Cardiac muscle cell (in vitro differentiated cells and primary cell): ENCODE measurements at places on chromosomes 2 and 18.

DNA sequence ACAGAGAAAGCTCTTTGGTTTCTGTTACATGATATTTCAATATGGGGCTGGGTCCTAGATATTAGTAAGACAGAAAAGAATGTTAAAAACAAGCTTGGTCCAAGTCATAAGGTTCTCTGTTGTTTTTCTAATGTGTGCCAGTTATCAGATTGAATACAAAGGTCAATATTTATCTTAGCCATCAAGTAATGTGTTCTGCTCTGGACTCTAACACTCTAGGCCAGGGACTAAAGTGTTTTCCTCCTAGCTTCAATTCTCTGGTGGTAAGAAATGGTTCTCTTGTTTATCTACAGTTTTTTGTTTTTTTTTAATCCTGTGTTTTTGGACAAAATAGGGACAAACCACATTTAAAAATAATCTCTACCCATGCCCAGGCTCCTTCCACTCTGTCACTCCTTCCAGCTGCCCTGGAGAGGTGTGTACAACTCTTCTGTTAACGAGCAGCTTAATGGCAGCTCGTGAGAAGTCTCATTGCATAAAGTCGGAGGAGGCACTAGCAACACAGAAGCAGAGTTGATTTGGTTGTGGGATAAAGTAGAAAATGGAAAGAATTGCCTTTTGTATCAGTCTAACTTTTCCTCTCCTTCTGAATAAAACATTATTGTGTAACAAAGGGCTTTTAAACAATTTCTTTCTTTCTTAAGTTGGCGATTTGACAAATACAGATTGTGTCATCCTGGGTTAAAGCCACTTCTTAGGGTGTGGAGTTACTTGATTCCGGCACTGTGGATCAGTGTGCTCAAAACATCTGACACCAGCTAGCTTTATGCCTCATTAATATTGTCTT, 8.0 kb upstream of the SESTD1 start:
- peak; percentile 5 for DNase-seq

GRCh38 chr2:39531220-39531777, 94.2 kb upstream of the MAP4K3 start:
- DNase-seq = no peak

- no peak for DNase-seq
Measured at GRCh38 chr18:80009661-80010550, 21.5 kb upstream of the TXNL4A start.

DNA sequence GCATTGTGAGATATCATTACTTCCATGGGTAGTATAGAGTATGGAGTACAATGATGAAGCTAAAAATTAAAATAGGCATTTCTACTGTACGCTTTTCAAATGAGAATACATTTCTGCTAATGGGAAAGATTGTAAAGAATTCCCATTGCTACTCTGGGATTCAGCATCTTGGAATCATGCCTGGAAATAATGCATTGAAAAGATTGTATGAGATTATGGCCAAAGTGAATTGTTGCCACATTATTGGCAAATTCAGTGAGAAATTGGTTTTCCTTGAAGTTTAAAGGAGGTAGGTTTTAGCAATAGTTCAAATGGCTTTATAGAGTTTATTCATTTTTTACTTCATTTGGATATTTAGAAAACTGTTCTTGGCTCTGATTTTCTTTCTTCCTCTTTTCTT, 157.9 kb downstream of the GULP1 start:
- no peak for DNase-seq
